Activated CD4-positive, alpha-beta T cell treated with anti-CD3 and anti-CD28 coated beads for 1 hour (primary cell): ENCODE measurements at places on chromosomes 13 and 19.

DNA sequence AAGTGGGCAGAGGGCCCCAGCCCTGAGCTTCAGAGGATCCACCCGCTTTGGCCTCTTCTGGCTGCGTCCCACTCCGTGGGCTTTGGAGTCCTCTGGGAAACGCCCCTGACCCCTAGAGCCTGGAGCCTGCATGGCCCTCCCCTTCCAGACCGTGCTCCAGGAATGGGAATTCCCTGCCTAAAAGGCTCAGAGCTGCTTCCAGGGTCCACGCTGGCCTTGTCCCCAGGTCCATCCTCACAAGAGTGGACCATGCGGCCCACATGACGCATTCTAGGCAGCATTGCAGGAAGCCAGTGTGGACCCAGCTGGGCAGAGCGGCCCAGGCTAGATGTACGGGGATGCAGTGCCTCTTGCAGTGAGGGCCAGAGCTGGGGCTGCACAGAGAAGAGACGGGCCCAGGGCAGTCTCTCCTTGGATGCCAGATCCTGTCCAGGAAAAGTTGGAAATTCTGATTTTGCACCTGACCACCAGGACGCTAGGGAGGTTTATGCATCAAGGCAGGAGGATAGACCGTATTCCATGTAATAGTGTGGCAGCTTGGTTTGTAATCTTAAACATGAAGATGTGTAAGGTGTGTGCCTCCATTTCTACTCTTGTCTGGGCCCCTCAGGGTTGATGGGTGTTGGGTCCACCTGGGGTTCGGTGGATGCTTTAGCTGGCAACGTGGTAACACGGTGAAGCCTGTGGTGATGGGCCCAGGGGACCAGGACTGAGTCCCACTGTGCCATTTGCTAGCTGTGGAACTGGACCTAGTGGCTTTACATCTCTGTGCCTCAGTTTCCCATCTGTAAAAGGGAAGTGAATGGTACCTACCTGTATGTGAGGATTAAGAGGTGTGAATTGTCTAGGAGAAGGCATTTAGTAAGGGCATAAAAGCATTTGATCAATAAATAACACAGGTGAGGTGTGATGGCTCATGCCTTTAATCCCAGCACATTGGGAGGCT is 14.8 kb upstream of the FXYD3 start:
- no peak for DNase-seq

- no peak for DNase-seq
These were observed 22.4 kb upstream of the EBI3 start for GRCh38 chr19:4206818-4207484.

- no peak for DNase-seq
These were observed 11.4 kb upstream of the TCF3 start for GRCh38 chr19:1663852-1664251.

- no peak for DNase-seq
These were observed 98.3 kb upstream of the UQCRFS1 start for GRCh38 chr19:29311191-29311790.
